Activated T-cell treated with anti-CD3 and anti-CD28 coated beads, Interleukin-2, amount 50 U/mL, for 48 hours (primary cell): ENCODE measurements at places on chromosomes 6 and 20.
A peak's percentile ranks its signal among the peaks of the same experiment; 100 is the strongest.

DNA sequence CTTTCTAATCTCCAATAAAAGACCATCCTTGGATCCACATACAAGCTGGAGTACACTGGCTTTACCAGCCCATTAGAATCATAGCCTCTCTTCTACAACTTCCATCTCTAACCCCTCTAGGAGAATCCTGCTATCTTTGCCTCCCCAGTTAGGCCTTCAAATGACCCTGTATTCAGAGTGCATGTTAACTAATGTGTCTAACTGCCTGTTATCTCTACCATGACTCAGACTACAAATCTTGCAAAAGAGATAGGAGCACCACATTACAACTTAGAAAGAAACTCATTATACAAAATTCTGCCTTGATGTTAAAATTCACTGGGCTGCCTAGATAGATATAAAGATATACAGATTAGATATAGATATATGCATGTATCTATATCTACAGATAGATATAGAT lies 28.2 kb downstream of the GPR63 start:
- no peak for DNase-seq

- peak; percentile 34 for DNase-seq
These were observed 135.7 kb downstream of the BCAS1 start for GRCh38 chr20:53934421-53935343.

- peak; percentile 89 for DNase-seq
These were observed at the start of gene CGAS for GRCh38 chr6:73452107-73452461. TSS of gene CGAS (minus strand) at chr6:73452297. CDS start at chr6:73452181, 116 bp downstream.

DNA sequence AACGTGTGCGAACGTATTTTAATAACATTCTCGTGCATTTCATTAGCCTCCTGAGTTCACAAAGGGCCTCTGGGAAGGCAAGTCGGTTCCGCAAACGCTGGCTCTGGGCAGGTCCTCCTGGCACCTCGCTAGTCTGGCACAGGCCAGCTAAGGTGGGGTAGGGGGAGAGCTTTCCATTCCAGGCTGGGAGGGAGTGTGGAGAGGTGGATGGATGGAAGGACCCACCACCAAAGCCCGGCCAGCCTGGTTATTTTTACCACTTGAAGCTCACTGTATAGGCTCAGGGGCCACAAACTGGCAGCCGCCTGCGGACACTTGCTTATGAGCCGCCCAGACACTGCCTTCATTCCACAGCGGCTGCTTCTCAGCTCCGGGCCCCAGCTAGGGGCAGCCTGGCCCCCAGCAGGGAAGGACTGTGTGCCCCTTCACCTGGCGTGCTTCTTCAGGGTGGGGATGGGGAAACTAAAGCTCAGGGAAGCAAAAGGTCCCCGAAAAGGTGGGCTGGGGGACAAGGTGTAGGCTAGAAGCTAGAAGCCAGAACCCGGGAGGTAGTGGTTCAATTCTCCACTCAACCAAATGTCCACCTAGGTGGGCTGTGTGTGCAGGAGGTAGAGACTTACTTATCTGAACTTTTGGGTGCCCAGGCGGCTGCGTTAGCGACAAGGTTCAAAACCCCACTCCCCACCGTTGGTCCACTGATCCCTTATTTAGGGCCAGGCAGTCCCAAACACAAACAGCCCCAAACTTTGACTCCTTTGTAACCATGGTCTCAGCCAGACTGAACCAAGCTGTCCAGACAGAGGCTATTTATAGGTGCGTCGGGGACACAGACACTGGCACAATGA lies 1.7 kb downstream of the PMEPA1 start:
- no peak for DNase-seq

GRCh38 chr6:51049983-51050877 lies 231.6 kb downstream of the TFAP2B start:
- DNase-seq = no peak

DNA sequence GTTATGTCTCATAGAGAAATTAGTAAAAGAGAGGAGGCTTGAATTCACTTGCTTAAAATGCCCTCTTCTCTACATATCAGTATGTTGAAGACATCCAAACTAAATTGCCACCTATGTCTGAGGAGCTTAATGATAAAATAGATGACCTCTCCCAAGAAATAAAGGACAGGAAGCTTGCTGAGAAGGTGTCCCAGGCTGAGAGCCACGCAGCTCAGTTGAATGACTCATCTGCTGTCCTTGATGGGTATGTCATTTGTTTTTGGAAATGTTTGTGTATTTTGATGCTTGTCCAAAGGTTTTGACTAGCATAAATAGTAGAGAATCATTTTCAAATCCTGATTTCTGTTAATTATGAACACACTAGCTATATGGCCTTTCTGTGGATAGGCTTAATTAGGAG lies 307.7 kb downstream of the ARHGAP18 start:
- DNase-seq = no peak

- DNase-seq = no peak
These were observed 140.3 kb downstream of the ANKRD60 start for GRCh38 chr20:58088105-58088504.

DNA sequence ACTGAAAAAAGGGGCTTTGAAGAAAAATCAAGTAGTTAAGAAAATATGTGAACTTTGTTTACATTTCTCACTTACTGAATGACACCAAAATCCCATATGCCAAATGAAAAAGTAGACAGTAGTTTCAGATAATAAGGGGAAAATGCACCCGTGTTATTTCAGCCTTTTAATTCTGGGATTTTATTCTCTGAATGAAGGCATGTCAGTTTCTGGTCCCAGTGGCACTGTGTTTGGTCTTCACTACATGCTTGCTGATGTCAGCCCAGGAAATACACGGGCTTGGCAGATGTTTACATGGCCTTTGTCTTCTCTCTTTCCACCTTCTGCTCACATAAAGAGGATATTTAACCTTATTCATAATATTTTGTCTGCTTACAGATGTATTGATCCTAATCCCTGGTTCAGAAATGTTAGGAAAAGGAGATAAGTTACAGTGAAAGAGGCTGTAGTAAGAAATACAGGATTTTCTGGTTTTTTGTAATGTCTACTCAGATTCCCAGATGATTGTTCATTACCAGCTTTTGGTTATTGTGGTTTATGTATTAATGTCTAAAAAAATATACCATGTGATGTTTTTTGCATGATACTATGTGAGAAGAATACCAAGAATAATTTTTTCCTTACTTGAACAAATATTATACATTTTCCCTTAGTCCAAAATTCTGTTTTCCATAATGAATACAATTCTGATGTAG lies 27.7 kb downstream of the DSE start:
- no peak for DNase-seq

GRCh38 chr6:88492241-88492640 lies 326.1 kb upstream of the CNR1 start:
- DNase-seq = no peak

DNA sequence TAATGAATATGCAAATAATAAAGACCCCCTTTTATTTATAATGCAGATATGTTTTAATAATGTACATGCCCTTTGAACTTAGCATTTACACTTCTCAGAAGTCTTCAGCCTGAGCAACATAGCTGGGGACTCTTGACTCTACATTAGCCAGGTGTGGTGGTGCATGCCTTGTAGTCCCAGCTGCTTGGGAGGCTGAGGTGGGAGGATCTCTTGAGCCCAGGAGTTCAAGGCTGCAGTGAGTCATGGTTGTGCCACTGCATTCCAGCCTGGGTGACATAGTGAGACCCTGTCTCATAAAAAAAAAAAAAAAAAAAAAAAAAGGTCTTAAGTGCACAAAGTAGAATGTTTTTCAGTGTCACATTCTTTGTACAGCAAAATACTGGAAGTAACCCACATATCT lies 17.3 kb upstream of the MAPK13 start:
- DNase-seq = no peak
